T-helper 17 cell (primary cell): ENCODE measurements at places on chromosomes 1 and 21. TPM values are rescaled to one million over a fixed set of nuclear protein-coding genes. Genes with fewer than 3 reads are reported as not detected.

DNA sequence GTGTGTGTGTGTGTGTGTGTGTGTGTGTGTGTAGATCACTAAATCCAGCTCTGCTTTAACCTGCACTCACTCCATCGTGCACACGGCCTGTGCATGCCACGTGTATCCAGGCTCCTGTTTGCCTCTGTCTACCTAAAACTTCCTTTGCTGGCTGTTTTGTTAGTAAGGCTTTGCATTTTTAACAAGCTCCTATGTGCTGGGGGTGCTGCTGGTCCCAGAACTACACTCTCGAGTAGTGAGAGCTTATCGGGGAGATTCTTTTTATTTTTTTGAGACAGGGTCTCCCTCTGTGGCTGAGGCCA is 596 bp upstream of the TCEA3 start:
- H3K27ac ChIP-seq = peak overlapping the region; percentile 37
- peaks cover 12% of the 10 kb centered on the region for H3K27me3 ChIP-seq
- H3K36me3 ChIP-seq = peaks cover 2% of the 10 kb centered on the region
- H3K4me1 ChIP-seq = peaks cover 24% of the 10 kb centered on the region
- no peak for DNase-seq

GRCh38 chr1:43763497-43763973 is 56.2 kb downstream of the ST3GAL3 start:
- H3K4me1 ChIP-seq = peaks cover 8% of the 10 kb centered on the region
- H3K4me3 ChIP-seq = no peak overlapping the region
- H3K36me3 ChIP-seq = no peaks in the 10 kb centered on the region
- H3K27ac ChIP-seq = no peak overlapping the region
- H3K27me3 ChIP-seq = no peaks in the 10 kb centered on the region

DNA sequence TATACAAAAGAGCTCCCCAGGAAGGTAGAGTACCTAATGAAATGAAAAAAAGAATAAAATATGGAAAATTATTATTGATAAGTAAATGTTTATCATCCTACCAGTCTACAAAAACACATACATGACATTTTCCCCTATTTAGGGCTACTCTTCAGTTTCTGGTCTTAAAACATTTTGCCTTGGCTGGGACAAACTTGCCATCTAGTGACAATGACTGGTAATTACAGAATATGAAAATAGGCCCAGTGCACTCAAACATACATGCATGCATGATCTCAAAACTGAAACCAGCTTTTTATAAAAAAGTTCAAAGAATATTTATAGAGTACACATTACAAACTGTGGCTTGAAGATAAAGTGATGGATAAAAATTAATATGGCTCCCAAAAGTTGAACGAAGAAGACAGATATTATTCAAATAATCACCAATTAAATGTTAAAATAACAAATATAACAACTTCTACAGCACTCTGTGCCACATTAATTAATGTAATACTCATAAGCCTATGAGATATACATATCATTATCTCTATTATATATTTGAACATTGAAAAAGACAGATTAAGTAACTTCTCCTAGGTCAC is 10.5 kb upstream of the RNPC3 start:
- DNase-seq = no peak
- peaks cover 2% of the 10 kb centered on the region for H3K36me3 ChIP-seq
- no peak overlapping the region for H3K4me3 ChIP-seq
- no peak overlapping the region for H3K27ac ChIP-seq
- H3K27me3 ChIP-seq = no peaks in the 10 kb centered on the region

- peaks cover 3% of the 10 kb centered on the region for H3K36me3 ChIP-seq
- DNase-seq = no peak
- H3K4me1 ChIP-seq = peaks cover 2% of the 10 kb centered on the region
- H3K27me3 ChIP-seq = peaks cover 72% of the 10 kb centered on the region
Measured at GRCh38 chr1:62318756-62319544, at the start of gene KANK4. Gene KANK4 (minus strand): TSS chr1:62319434. CDS start chr1:62281564, 37,870 bp downstream.

The CFHR5 gene
- total RNA-seq = not detected

GRCh38 chr1:11893907-11894251 is 32.3 kb downstream of the KIAA2013 start:
- H3K27me3 ChIP-seq = peaks cover 52% of the 10 kb centered on the region
- H3K36me3 ChIP-seq = peaks cover 2% of the 10 kb centered on the region
- H3K27ac ChIP-seq = no peak overlapping the region

DNA sequence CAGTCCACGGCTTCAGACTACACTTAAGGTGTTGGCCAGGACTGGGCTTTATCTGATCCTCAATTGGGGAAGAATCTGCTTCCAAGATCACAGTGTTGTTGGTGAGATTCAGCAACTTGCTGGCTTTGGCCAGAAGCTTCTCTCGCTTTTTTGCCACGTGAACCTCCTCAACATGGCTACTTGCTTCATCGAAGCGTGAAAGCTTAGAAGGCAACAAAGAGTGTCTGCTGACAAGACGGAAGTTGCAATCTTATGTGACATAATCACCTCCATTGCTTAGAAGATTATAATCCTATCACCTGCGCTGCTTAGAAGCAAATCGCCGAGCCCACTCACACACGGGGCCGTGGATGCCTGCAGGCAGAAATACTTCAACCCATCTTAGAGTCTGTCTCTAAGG is 10.4 kb upstream of the ITPKB start:
- no peak overlapping the region for H3K4me3 ChIP-seq
- peaks cover 11% of the 10 kb centered on the region for H3K4me1 ChIP-seq
- DNase-seq = no peak
- H3K27ac ChIP-seq = no peak overlapping the region
- H3K27me3 ChIP-seq = no peaks in the 10 kb centered on the region

The OPRD1 gene
- total RNA-seq = not detected

The MNDA gene
- 0.99 TPM for total RNA-seq

DNA sequence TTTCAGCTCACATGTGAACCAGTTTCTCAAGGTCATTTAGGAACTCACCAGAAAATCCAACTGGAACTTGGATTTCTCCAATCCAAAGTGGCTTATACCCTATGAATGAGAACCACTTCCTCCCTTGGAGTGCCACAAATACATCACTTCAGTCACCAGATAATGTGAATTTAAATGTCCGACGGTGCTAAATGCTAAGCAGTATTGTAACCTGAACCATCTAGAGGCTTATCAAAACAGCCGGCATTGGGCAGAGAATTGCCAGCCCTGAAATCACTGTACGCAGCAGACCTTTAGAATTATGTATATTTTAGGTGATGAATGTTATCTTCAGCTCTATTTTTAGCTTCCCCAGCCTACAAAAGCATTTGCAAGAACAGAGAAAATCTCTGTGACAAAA is 76.8 kb upstream of the COX20 start:
- no peak overlapping the region for H3K4me3 ChIP-seq
- H3K27ac ChIP-seq = no peak overlapping the region
- no peaks in the 10 kb centered on the region for H3K36me3 ChIP-seq
- H3K4me1 ChIP-seq = no peaks in the 10 kb centered on the region
- DNase-seq = no peak

- H3K27me3 ChIP-seq = peaks cover 39% of the 10 kb centered on the region
- H3K27ac ChIP-seq = no peak overlapping the region
- no peak overlapping the region for H3K4me3 ChIP-seq
- H3K4me1 ChIP-seq = peaks cover 10% of the 10 kb centered on the region
Measured at GRCh38 chr1:119294722-119295121, 73.9 kb upstream of the HAO2 start.

GRCh38 chr1:71641903-71642302 is 561.1 kb upstream of the ZRANB2 start:
- H3K4me1 ChIP-seq = no peaks in the 10 kb centered on the region
- H3K4me3 ChIP-seq = no peak overlapping the region
- no peak for DNase-seq
- H3K36me3 ChIP-seq = no peaks in the 10 kb centered on the region
- H3K27me3 ChIP-seq = no peaks in the 10 kb centered on the region

- no peaks in the 10 kb centered on the region for H3K4me1 ChIP-seq
- H3K4me3 ChIP-seq = no peak overlapping the region
- peaks cover 2% of the 10 kb centered on the region for H3K36me3 ChIP-seq
- no peak for DNase-seq
Measured at GRCh38 chr1:240350910-240351331, 259.2 kb downstream of the FMN2 start.

The IL24 gene
- not detected for total RNA-seq

DNA sequence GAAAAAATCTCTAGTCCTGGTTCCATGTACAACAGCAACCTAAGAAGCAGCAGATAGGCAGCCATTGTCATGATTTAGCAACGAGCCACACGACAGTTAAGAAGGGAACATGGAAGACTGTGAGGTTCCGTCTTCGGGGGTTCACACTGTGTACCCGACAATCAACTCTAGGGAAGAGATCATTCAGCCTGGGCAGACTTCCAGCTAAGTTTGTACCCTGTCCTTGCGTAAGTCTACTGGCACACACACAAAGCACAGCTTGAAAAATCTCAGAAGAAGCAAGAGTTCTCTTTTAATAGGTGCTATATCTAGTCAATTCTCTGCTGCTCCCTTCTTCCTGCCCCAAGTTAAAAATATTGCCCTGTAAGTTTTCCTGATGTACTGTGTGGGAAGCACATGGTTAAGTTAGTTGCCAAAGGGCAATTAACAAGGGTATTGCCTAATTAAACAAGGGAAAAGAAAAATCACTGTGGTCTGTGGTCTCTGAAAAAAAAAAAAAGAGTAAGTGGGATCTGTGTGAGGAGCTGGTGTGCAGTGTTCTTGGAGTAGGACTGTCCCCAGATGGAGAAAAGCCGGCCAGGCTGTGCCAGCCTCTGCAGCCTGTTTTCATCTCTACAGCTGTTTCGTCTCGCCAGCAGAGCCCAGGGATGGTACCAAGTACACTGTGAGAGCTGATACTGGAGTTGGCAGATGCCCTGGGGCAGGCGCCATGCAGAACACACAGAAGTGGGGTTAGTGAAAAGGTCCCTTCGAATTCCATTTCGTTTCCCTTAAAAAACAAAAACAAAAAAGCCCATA is 6.4 kb upstream of the MYBPHL start:
- H3K27ac ChIP-seq = no peak overlapping the region
- H3K36me3 ChIP-seq = no peaks in the 10 kb centered on the region
- no peak overlapping the region for H3K4me3 ChIP-seq
- DNase-seq = no peak

GRCh38 chr1:3431266-3431665 is 23.2 kb upstream of the ARHGEF16 start:
- DNase-seq = no peak
- no peak overlapping the region for H3K4me3 ChIP-seq
- H3K27ac ChIP-seq = no peak overlapping the region

- peaks cover 6% of the 10 kb centered on the region for H3K36me3 ChIP-seq
- peak overlapping the region; percentile 99 for H3K4me3 ChIP-seq
- no peak for DNase-seq
- peak overlapping the region; percentile 97 for H3K27ac ChIP-seq
- no peaks in the 10 kb centered on the region for H3K27me3 ChIP-seq
Measured at GRCh38 chr1:186374303-186375151, 526 bp downstream of the TPR start.

DNA sequence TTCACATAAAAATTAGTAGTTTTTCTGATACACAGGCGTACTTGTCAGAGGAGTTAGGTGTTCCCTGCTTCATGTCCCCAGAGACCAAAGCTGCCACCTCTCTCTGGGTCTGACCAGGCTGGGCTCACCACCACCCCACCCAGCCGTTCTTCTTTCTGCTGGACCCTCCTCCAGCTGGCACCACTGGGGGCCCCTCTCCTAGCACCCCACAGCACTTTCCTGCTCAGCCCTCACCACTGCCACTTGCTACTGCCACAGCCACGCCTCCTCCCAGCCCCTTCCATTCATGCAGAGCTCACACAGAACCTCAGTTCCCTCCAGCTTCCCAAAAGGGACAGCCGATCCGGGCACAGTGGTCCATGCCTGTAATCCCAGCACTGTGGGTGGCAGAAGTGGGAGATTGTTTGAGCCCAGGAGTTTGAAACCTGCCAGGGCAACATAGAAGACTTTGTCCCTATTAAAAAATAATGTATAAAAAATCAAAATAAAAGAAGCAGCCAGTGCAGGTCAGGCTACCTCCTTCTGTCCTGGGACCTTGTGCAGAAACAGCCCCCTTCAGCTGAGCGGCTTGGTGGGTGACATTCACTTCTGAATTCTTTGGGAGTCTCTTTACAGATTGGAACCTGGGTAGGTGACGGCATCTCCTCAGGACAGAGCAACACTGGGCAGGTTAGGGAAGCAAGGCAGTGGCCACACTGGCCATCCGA is 208.3 kb downstream of the TOMM20 start:
- no peak overlapping the region for H3K27ac ChIP-seq
- H3K36me3 ChIP-seq = no peaks in the 10 kb centered on the region
- no peak overlapping the region for H3K4me3 ChIP-seq
- H3K27me3 ChIP-seq = no peaks in the 10 kb centered on the region

- no peak for DNase-seq
- no peak within 1 kb of the TSS for H3K4me3 ChIP-seq
- peaks cover 3% of the 10 kb centered on the region for H3K36me3 ChIP-seq
- H3K27ac ChIP-seq = no peak within 1 kb of the TSS
- no peaks in the 10 kb centered on the region for H3K4me1 ChIP-seq
- peaks cover 33% of the 10 kb centered on the region for H3K27me3 ChIP-seq
Measured at GRCh38 chr1:69567652-69568420, at the start of gene LRRC7. Gene LRRC7 (plus strand): TSS chr1:69567922. CDS start chr1:69568640, 718 bp downstream.

DNA sequence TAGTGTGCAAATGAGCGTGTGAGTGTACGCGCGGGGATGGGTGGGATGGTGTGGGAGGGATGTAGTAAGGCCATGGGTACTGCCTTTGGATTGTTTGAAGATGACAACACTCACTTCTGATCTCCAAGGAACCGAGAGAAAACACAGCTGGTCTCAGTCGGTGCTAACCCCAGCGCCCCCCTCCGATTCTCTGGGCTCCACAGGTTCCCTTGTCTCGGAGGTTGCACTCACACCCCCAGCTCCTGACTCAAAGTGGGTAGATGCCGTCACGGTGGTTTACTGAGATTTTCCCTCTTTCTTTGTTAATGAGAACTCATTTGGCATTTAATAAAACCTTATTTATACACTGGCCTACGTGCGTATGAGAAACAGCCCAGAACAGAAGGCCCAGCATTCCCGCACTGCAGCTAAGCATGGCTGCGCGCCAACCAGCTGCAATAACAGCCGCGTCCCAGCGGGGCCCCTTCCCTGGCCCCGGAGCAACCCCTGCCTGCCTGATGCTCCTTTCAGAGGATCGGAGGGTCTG is 25.8 kb downstream of the ABCA4 start:
- no peak for DNase-seq
- peaks cover 34% of the 10 kb centered on the region for H3K27me3 ChIP-seq
- peaks cover 13% of the 10 kb centered on the region for H3K4me1 ChIP-seq
- no peaks in the 10 kb centered on the region for H3K36me3 ChIP-seq
- H3K4me3 ChIP-seq = no peak overlapping the region

The ANKRD35 gene
- total RNA-seq = not detected

GRCh38 chr1:178684542-178685000 is 40.5 kb upstream of the RALGPS2 start:
- no peak overlapping the region for H3K27ac ChIP-seq
- H3K4me3 ChIP-seq = no peak overlapping the region
- no peaks in the 10 kb centered on the region for H3K4me1 ChIP-seq
- H3K36me3 ChIP-seq = no peaks in the 10 kb centered on the region
